ENCODE measurements at places on chromosomes 2 and 18.

- DNase-seq = no peak
Measured at GRCh38 chr2:221002101-221002685, 569.9 kb downstream of the EPHA4 start.

- DNase-seq = no peak
Measured at GRCh38 chr2:105775809-105776559, 31.3 kb downstream of the NCK2 start.

DNA sequence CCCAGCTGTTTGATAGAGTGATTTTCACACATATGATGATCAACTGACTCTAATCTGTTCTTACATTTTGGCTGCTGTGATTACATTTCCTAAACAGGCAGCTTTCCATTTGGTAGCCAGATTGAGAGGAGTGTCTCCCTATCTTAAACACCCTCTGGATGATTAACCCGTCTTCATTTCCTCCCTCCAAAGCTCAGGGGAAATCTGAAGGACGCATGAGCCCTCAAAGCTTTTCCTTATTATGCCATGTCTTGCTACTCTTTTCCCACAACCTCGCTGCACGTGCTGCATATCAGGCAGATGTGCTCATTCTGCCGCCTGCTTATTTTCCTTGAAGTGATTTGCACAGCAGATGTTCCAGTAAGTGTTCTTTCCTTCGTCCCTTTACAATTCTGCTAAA, 837.4 kb downstream of the LRRTM4 start:
- no peak for DNase-seq

- no peak for DNase-seq
Measured at GRCh38 chr18:48500517-48500916, 38.3 kb upstream of the CTIF start.

All from stimulated activated CD4-positive, alpha-beta T cell treated with anti-CD3 and anti-CD28 coated beads, Interleukin-4, amount 100 ng/mL, for 24 hours (primary cell).